Prostate gland (tissue), 2 donors: ENCODE measurements at places on chromosomes 3 and 15.

GRCh38 chr3:159852821-159853505 lies 135.7 kb upstream of the IL12A start:
- DNase-seq, result no peak

GRCh38 chr15:73897441-73898261 lies 24.3 kb downstream of the TBC1D21 start:
- DNase-seq, result no peak

DNA sequence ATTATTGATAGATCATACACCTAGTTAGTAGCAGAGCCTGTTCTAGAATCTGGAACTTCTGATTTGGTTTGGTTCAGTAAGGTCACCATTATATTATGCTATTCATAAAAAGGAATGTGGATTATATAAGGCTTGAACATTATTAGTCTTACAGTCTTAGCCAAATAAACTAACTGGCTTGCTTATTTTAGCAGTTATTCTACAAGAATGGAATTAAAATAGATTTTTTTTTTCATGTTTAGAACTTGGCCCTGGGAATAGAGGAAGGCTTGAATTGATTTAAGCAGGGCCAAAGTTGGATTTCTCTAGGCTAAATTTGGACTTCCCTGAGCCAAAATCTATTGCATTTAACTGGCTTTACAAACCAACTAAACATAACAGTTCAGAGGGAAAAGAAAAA lies 24.4 kb downstream of the DTWD1 start:
- DNase-seq, result no peak

DNA sequence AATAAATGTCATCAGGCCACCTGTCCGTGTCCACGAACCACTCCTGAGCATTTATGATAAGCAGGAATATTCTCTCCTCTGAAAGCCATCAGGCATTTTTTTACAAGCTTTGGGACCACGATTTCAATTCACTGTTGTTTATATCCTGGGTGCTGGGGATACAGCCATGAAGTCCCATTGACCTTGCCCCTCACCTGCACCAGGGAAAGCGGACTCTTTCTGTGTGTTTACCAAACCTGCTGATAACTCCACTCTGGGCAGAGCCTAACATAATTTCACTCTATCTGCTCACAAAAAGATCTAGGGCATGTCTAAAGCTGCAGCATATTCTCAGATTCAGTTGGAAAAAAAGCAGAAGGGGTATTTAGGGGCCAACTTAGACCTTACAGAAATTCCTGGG lies 4.8 kb downstream of the DNASE1L3 start:
- no peak for DNase-seq

DNA sequence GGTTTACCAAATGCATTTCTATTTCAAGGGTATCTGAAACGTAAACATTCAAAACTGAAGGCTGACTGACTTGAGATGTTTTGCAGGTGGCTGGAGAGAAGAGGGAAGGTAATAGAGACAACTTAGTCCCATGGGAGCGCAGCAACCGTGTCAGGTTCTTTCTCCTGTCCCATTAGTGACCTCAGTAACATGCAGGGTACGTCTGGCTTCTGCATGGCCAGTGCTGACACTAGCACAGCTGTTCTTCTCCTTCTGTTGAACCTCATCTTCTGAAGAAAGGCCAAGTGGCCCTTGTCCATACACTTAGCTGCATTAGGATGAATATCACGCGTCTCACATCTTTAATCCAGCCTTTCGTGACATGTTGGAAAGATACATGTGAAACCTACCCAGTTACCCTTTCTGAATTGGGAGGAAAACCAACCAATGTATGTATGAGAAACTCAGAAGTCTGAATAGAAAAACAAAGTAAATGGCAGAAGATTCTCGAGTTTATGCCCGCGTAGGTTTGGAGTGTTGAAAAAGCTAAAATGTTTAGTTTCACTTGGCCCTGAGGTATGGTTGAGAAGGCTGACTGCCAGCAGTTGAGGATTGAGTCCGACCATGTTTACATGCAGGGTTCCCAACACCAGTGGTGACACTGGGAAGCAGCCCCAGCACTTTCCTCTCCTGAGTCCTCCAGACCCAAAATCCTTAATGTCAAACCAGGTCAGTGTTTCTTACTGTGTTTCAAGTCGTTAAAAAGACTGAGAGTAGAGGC lies 10.3 kb downstream of the NCBP2 start:
- no peak for DNase-seq
